ENCODE measurements at places on chromosomes 1 and 21.

DNA sequence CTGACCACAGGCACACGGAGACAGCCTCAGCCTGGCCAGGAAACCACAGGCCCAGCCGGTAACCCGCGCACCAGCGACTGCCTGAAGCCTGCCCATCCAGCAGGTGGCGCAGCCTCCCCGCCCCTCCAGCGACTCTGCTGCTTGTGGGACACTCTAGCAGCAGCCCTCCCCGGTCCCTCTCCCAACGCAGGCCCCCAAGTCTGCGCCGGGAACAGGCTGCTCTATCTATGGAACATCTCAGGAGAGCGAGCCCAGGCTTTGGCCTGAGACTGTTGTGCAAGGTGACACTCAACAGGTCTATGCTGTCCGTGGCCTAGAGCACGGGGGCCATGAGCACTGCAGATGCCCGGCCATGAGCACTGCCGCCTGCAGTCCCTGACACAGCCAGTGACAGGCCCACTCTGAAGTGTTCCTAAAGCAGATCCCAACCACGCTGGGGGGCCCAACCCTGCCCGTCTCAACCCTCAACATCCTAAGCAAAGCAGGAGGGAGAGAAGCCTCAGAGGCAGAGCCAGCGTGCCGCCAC, 28.4 kb downstream of the WDR4 start:
- no peak for DNase-seq

- DNase-seq = no peak
Observed at GRCh38 chr1:30466610-30467009, 256.8 kb downstream of the MATN1 start.

DNA sequence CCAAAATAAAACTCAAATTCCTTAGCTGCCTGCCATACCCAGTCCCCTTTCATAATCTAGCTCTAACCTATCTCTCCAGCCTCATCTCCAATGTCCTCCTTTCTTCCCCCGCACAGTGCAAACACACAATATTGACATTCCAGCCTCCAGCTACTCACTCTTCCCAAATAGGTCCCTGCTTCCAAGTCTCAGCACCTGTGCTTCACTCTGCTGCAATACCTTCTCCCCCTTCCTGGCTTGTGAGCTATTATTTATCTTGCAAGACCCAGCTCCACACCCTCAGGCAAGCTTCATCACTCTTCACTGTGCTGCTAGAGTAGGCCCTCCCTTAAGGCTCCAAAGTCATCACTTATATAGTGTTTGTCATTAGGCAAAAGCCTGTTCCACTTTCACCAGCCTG, 9.7 kb downstream of the PLPP3 start:
- no peak for DNase-seq

GRCh38 chr1:180912801-180913565, at the start of gene KIAA1614:
Gene KIAA1614 (plus strand): TSS chr1:180912897. CDS start chr1:180913244, 347 bp downstream.
- no peak for DNase-seq

DNA sequence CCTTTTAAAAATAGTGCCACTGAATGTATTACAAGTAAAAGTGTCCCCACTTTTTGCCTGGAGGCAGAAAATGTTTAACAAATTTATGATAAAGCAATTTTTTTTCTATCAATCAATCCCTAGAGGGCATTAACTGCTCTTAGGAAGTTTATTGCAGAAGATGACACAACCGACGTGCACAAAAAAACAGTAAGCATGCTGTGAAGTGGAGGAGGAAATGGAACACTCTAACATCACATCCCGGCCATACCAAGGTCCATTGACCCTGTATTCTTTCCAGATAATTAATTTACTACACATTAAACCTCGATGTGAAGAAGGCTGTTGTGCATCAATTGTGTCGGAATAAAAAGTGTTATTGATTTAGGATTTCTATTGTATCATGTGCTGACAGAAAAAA, 264.9 kb upstream of the NR5A2 start:
- no peak for DNase-seq

GRCh38 chr1:95368178-95368577, 134.2 kb downstream of the RWDD3 start:
- DNase-seq = no peak

DNA sequence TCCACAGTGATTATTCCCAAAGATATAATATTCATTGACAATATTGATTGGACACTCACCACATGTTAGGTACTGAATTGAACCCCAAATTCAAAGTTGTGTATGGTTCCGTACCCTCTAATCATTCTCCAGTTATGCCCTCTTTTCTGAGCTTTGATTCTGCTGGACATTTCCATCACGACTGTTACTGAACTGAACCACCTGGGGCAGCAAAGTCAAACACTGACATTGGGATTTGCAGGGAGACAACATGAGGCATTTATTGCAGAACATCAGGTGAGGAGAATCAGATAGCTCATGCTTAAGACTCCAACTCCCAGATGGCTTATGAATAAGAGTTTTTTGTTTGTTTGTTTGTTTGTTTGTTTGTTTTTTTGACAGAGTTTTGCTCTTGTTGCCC, 420.9 kb downstream of the DISC1 start:
- no peak for DNase-seq

GRCh38 chr1:234093741-234094140, 189.3 kb downstream of the SLC35F3 start:
- DNase-seq = no peak

DNA sequence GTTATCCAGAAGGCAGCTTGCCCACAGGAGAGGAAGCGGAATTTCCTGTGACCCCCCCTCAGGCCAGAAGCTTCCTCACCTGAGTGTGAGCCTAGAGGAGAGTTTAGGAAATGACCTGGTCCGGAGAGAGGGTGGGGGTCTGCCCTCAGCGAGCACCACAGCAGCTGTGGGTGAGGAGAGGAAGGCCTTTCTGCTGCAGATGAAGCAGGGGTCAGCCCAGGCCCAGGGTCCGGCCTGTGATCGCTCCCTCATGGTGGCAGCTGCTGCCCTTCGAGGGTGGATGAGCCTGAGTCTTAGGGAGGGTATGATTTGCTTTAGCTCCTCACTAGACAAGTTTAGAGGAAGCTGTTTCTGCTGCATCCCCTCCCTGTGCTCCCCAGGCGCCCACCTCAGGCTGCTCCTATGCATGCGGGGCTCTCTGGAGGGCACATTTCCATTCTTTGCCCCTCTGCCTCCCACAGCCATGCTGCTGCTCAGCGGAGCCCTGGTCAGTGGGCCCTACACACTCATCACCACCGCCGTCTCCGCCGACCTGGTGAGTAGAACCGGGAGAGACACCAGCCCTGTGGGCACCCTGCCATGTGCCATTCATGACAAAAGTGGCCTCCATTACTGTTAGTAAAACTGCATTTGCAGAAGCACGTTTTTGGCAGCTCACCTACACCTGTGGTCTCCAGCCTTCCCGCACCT, 53.0 kb downstream of the SLC37A1 start:
- DNase-seq = no peak

Measured in stimulated activated CD4-positive, alpha-beta T cell treated with anti-CD3 and anti-CD28 coated beads, Interleukin-1b, Interleukin-23, amount 100 ng/mL, for 24 hours (primary cell).